ENCODE measurements at places on chromosomes 5 and 9. TPM values are rescaled to one million over a fixed set of nuclear protein-coding genes. Genes with fewer than 3 reads are reported as not detected.

The CD72 gene
- 0.30 TPM for total RNA-seq

The BRIX1 gene
- 18.6 TPM for total RNA-seq

The GLRA1 gene
- total RNA-seq = not detected

The MAMDC2 gene
- 2.7 TPM for total RNA-seq

The SLC4A9 gene
- not detected for total RNA-seq

The TRIO gene
- total RNA-seq = 156 TPM
